Activated T-helper 1 cell treated with anti-CD3 and anti-CD28 coated beads, Interleukin-2, amount 50 U/mL, for 16 hours (primary cell): ENCODE measurements at places on chromosomes 16 and 17.

DNA sequence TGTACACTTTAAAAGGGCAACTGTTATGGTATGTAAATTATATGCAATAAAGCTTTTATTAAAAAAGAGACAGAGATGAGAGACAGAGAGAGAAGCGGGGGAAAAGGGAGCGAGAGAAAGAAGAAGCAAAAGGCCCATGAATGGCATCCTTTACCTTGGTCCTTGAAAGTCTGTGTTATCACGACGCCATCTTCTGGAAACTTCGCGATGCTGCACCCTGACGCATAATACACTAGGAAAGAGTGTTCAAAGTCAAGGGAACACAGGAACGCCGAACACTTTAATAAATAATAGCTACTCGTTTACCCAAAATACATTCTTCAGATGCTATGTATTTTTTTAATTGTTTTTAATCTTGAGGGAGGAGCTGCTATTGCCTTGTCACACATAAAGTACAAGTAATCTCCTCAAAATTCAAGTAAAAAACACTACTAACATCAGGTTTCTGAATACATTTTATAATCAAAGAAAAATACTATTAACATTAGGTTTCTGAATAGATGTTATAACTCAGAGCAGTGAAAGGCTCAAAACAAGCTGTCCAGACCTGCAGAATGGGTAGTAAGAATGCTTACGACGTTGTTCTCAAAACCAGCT lies 23.0 kb upstream of the SLC38A8 start:
- DNase-seq: no peak

GRCh38 chr17:72576289-72576759 lies 455.5 kb downstream of the SOX9 start:
- DNase-seq: no peak

DNA sequence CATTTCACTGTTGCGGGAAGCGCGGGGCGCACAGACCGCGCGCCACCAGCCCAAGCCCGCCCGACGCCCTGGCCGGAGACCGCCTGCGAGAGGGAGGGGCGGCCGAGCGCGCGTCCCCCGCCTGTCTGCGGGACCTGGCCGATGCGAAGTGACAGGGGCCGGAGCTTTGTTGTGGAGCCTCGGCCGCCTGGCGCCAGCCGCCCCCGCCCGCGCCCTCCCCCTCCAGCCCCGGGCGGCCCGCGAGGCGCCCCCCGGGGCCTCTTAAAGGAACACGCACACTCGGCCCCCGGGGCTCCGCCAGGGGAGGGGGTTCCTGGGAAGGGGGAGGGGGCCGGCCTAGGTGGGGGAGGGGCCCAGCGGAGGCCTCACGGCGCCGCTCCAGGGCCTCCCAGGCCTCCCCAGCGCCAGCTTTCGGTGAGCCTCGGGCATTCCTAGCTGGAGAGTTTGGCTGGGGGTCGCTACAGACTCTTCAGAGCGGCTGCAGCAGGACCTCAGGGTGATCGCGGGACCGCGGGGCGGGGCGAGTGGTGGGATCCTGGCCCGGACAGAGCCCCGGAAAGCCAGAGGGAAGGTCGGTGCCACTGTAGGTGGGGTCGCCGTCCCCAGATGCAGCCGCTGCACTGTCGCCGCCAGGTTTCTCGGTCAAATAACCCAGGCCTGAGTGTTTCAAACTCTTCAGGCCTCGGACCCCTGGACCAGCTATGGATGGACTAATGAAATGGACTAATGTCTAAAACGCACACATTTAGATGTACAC lies 2.4 kb upstream of the TBX2 start:
- DNase-seq: no peak

DNA sequence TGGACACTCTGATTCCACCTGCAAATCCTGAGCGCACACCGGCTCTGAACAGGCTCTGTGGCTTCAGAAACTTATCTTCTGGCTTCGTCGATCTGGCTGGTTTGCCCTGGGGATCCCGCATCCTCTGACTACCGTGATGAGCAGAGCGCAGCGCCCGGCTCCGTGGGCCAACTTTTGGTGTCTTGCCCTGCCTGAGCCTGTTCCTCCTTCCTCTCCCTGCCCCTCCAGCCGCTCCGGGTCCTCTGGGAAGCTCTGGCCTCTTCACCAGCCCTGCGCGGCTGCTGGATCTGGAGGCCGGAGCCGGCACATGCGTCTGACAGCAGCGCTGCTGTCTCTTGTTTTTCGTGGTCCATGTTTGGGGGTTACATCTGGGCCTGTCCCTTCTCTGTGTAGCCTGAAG lies 65.6 kb downstream of the JPH3 start:
- DNase-seq: no peak

DNA sequence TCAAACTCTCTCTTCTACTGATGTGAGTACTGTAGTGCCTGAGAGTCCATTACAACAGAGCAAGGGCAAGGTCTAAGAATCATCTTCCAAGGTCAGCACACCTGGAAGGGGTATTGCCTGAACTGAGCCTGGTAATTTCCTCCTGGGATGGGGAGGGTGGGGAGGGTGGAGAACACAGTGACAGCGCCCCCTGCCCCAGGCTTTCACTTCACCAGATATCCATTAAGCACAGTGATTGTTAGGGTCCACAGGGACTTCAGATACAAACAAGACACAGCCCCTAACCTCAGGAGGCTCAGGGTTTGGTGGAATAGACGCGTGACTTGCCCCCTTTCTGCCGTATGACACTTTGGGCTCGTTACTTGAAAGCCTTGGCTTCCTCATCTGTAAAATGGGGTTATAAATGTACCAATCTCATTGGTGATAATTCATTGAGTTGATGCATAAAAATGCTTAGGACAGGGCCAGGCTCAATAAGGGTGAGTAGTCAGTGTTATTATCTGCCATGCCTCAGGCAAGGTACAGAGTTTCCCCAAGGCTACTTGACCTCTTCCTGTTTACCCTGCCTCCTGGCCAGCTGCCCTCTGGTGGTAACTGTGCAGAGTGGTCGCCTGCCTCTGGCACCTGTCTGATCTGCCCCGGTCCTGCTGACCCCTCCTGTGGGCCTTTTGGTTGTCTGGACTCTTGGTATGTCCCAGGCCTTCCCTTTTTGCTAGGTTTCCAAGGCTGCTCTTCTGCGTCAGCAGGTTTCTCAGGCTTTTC lies 13.1 kb upstream of the BRD7 start:
- no peak for DNase-seq

DNA sequence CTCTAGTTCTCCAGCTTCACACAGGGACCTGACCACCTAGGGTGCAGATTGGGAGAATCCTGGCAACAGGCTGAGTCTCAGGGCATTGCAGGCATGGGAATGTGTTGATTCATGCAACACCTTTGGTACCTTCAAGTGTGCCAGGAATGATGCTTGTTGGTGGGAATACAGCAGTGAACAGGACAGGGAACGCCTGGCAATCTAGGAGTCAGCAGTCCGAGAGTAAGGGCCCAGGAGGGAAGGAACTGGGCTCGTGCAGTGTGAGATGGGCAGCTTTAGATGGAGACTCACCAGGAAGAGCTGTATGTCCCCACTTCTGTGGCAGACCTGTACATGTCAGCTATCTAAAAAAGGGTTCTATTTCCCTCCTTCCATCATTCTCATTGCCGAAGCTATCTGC lies 12.0 kb upstream of the MRC2 start:
- DNase-seq: no peak

GRCh38 chr16:54211203-54211602 lies 75.4 kb downstream of the IRX3 start:
- DNase-seq: no peak

DNA sequence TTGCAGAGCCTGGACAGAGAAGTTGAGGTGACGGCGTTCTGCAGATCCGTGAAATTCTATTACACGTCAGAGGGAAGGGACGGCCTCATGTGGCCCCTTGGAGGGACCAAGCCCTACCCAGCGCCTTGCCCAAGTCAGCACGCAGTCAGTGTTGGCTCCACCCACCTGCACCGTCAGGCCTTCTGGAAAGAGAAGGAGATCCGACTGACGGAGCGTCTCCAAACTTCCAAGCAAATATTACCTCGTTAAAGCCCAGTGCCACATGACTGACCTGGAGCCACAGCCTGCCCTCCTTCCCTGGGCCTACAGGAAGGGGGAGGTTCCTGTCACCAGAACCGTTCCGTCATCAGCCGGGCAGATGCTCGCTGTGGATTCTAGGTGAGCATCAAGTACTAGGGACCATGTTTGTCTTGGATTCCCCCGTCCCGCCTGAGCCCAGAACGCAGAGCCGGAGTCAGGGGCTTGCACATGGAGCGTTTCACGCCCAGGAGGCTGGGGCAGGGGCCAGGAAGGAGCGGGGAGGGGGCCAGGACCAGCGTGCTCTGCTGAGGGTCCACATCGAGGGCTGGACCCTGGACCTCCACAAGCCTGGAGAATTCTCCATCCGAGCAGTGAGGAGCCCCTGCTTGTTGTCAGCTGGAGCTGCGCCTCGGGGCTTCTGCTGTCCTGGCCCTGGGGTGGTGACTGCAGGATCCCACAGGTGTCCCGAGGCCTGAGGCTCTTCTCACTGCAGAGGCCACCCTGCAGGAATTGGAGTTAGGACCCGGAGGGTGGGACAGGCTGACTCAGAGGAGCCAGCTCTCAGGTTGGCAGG lies 22.6 kb upstream of the METRNL start:
- no peak for DNase-seq

GRCh38 chr16:76900285-76901263 lies 290.4 kb upstream of the MON1B start:
- no peak for DNase-seq

- DNase-seq: no peak
These were observed 32.1 kb downstream of the ASPA start for GRCh38 chr17:3507869-3508268.
